MM.1S (cell line): ENCODE measurements at places on chromosomes 3 and 15.

DNA sequence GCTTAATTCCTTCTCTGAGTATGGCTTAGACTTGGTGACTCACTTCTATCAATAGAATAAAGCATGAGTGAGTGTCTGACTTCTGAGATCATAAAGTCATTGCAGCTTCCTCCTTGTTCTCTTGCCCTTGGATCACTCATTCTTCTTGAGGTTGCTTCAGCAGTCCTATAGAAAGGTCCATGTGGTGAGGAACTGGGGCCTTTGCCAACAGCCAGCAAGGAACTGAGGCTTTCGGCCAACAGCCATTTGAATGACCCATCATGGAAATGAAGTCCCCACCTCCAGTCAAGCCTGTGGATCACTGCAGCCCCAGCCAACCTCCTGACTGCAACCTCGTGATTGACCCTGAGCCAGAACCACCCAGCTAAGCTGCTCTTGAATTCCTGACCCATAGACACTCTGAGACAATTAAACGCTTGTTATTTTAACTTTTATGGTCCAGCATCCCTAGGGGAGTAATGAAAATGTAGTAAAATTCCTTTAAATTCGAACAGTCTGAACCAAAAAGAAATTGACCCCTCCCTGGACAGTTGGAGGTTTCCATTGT lies 84.5 kb downstream of the WDR76 start:
- no peak for DNase-seq

GRCh38 chr3:124862006-124862405 lies 25.2 kb downstream of the ITGB5 start:
- DNase-seq, result no peak

- DNase-seq, result no peak
Measured at GRCh38 chr3:127608362-127608718, 10.1 kb downstream of the MCM2 start.

DNA sequence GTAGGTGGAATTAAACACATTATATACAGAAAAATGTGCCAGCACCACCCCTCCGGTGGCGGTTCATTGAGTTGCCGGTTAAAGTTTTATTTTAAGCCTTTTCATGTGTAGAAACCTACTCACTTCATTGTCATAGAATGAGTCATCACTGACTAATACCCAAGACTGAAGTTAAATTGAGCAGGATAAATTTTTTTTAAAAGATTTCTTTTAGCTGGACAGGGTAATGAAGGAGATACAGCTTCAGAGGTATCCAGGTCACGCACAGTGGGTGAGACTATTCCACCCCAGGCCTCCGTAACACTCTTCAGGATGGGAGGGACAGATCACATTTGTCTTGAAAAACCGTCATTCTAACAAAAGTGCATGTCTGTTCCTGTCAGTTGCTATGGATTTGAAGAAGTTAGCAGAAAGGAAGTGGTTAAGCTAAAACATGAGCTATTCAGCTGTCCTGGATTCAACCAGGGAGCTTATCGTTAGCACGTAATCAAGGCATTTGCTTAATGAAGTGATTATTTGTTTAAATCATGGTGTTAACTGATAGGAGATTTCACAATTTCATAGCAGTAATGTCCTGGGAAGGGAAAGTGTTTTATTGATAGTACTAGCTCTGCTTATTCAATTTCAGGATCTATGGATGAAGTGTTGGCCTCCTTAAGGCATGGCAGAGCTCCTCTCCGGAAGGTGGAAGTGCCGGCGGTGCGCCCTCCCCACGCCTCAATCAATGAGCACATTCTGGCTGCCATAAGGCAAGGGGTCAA lies 23.4 kb downstream of the WHAMM start:
- DNase-seq, result no peak

DNA sequence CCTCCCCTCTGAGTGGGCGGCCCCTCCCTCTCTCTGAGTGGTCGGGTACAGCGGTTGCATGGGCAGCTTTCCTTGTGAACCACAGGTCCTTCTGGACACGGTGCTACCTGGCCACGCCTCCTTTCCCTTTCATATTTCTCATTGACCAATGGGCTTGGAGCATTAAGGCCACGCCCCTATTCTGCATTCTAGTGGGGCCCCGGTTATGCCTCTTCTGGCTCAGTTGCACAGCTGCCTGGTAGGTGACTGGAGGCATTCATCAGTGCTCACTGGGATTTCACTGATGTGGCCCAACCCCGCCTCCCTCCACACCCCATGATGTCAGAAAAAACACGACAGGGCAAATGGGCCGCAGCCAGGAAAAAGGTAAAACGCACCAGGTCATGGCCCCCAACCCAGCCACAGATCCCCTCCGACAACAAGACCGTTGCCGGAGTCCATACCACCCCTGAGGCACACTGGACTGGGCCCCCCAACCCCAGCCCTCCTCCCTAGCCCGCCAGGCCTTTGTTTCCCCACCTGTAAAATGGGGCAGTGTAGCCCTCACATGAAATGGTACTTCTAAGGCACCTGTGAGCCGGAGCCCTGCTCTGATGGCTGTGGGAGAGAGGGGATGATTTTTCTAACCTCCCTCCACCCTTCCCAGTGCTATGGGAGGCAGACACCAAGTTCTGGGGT lies 26.3 kb downstream of the NGRN start:
- DNase-seq, result peak; percentile 69

GRCh38 chr3:10680796-10681195 lies 135.2 kb upstream of the SLC6A11 start:
- DNase-seq, result no peak

DNA sequence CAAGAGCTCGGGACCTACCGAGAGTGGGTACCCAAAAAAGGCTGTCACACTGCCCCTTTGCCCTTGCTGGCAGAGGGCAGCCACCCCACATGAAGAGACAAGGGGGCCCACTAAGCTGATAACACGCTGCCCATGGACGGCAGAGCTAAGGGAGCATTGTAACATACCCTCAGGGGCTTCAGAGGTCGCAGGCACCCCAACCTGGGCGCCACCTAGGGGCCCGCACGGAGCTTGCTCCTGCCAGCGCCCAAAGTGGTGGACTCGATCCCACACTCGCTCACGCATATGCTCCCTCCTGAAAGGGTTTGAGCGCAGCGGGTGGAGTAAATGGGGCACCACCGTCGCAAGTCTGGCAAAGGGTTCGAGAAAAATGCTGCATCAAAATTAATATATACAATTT lies 975.4 kb downstream of the ZPLD1 start:
- no peak for DNase-seq

- DNase-seq, result no peak
Measured at GRCh38 chr3:157475921-157476414, 27.2 kb downstream of the VEPH1 start.

DNA sequence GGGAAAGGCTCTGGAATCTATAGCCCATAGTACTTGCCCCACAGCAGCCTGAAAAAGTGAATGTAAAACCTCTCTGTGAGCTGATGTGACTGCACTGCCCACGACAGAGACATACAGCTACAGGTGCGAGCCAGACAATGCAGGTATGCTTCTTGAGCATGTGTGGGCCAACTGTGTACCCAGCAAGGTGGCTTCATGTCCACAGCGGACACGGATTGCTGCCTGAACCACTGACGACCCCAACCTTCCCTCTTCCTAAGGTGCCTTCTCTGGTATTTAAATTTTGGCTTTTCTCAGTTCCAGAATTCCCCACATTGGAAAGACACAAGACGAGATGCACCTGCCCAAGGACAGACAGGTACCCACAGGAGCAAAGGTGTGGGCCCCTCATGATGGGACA lies 65.8 kb downstream of the SCN5A start:
- no peak for DNase-seq

GRCh38 chr3:70716832-70717231 lies 404.4 kb upstream of the MDFIC2 start:
- DNase-seq, result no peak
